ENCODE measurements at places on chromosomes 1 and 21. TPM values are rescaled to one million over a fixed set of nuclear protein-coding genes. Genes with fewer than 3 reads are reported as not detected.

The HCN3 gene
- total RNA-seq, result 3.3 TPM

The OR2T2 gene
- not detected for total RNA-seq

The TMEM222 gene
- 39.2 TPM for total RNA-seq

The NKAIN1 gene
- not detected for total RNA-seq

The FOXO6 gene
- total RNA-seq, result not detected

The NDC1 gene
- total RNA-seq, result 7.9 TPM

The OR2G6 gene
- not detected for total RNA-seq

The OLFML3 gene
- 44.3 TPM for total RNA-seq

The ALX3 gene
- not detected for total RNA-seq

The TRIM67 gene
- 0.22 TPM for total RNA-seq

The TMEM200B gene
- total RNA-seq, result 15.1 TPM
